ENCODE measurements at places on chromosomes 7 and 10.

GRCh38 chr10:97483921-97484320, 14.3 kb downstream of the MMS19 start:
- no peak for DNase-seq

DNA sequence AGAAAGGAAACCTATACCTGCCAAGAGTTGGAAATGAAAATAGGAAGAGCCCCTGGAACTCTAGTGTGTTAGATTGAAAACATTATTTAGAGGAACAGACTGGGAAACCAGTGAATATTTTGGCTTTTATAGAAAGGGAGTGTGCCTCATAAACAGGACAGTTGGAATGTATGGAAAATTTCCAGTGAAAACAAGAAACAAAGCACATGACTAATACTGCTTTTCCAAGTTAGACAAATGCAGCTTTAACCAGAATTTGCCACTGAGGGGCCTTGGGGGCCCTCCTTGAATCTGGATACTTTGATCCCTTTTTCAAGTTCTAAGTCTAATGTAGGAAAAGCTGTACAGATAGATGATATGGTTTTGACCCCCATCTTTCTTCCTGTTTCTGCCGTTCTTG, 21.2 kb downstream of the ITGB8 start:
- no peak for DNase-seq

DNA sequence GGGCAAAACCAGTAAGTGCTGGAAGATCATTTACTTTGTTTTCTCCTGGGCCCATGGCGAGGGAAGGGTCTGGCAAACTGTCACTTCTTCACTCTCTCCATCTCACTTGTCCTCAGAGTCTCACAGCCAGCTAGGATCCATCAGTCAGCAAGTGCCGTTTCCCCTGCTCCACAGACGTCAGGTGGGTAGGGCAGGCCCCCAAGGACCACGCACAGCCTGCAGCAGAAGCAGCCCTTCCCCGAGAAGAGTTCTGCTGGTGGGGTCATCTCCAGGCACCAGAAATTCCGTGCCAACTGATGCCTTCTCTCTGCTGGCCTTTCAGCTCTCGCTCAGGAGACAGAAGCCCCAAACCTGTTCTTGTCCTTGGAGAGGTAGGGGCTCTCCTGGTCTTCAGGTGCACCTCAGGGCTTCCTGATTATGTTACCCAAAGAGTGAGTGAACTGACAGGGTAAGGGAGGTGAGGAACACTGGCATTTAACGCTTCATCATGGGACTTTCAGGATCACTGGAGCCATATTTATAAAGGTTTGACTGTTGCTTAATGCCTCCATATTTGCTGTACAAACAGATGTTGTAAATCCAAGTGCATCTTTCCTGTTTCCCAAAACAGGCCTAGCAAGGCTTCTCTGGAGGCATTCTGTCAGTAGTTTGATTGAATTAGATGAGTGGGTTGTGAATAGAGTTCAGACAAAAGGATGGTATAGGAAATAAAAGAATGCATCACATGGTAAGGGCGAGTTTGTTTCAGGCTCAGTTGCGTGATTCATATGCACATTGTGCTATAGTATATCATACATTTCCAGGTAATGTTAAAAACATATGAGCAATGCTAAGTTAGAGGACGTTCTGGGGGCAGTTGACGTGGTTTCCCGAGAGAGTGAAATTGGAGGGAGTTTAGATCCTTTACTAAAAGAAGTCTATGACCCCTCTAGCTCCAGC, 13.7 kb upstream of the TSPAN15 start:
- DNase-seq: no peak

GRCh38 chr10:35614312-35614711, 9.2 kb downstream of the GJD4 start:
- DNase-seq: no peak

- DNase-seq: no peak
Observed at GRCh38 chr7:37973915-37974314, 53.5 kb downstream of the EPDR1 start.

DNA sequence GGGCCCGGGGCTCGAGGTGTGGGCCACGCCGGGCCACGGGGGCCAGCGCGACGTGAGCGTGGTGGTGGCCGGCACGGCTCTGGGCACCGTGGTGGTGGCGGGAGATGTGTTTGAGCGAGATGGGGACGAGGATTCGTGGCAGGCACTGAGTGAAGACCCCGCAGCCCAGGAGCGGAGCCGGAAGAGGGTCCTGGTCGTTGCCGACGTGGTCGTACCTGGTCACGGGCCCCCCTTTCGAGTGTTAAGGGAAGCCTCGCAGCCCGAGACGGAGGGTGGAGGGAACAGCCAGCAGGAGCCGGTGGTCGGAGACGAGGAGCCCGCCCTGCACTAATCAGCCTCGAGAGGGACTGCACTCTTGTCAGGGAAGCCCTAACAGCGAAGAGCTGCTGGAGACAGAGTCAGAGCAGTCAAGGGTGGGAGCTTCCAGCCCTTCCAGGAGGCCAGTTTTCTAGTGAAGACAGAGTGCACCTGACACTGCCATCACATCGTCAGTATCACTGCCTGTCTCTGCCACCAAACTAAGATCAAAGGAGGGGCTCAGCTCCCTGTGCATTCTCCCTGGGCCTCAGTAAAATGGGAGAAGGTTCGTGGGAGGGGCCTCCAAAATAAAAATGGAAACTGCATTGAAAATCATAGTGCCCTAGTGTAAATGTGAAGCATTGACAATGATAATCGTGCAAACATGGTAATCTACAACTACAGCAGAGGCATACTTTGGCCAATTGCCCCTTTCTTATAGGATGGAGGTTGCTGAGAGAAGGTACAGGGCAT, 1.3 kb downstream of the MBLAC1 start:
- DNase-seq: no peak

DNA sequence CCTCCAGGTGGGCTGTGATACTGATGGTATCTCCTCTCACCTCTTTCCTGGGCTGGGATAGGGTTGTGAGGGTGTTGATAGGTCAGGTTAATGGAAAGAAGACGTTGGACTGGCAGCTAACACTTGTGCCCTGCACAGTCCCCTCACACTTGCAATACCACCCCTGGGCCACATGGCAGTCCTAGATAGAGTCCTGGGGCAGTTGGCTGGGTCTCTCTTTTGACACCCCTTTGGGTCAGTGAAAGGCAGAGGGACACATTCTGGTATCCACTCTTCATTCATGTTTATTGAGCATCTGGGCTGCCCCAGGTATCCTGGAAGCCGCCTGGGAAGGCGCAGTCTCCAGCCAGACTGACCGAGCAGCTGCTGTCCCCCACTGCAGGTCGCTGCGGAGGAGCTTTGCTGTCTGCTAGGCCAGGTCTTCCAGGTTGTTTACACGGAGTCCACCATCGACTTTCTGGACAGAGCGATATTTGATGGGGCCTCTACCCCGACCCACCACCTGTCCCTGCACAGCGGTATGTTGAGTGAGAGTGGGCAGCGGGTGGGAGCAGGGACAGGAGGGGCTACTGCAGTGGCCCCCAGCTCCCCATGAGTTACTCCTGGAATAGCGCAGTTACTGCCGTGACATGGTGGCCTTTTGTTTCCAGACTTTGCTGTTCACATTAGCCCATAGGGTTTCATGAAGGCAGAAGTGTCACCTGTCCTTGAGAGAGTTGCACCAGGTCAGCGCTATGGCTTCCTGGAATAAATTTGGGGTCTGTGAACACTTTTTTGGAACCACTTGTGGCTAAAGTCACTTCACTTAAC, 19.1 kb downstream of the NACAD start:
- no peak for DNase-seq

Measured in stimulated activated naive CD4-positive, alpha-beta T cell (primary cell).